ENCODE measurements at places on chromosomes 6 and 20.

- DNase-seq = no peak
These were observed 18.2 kb downstream of the VTA1 start for GRCh38 chr6:142165227-142165626.

DNA sequence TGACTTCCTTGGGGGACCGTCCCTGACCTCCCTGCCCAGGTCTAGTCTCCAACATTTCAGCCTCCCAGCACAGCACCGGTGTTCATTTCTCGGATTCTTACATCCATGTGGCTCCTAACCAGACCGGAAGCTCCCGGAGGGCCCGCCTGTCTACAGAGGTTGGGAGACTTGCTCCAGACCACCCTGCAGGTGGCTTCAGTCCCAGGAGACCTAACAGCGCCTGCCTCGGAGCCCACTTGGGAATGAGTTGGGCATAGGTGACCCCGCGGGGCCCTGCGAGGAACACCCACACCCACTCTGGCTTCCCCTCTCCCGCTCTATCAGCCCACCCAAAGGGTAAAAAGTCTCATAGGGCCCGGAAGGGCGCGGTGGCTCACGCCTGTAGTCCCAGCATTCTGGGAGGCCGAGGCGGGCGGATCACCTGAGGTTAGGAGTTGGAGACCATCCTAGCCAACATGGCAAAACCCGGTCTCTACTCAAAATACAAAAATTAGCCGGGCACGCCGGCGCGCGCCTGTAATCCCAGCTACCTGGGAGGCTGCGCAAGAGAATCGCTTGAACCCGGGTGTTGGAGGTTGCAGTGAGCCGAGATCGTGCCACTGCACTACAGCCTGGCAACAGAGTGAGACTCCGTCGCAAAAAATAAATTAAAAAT, 5.4 kb downstream of the DPPA5 start:
- no peak for DNase-seq

DNA sequence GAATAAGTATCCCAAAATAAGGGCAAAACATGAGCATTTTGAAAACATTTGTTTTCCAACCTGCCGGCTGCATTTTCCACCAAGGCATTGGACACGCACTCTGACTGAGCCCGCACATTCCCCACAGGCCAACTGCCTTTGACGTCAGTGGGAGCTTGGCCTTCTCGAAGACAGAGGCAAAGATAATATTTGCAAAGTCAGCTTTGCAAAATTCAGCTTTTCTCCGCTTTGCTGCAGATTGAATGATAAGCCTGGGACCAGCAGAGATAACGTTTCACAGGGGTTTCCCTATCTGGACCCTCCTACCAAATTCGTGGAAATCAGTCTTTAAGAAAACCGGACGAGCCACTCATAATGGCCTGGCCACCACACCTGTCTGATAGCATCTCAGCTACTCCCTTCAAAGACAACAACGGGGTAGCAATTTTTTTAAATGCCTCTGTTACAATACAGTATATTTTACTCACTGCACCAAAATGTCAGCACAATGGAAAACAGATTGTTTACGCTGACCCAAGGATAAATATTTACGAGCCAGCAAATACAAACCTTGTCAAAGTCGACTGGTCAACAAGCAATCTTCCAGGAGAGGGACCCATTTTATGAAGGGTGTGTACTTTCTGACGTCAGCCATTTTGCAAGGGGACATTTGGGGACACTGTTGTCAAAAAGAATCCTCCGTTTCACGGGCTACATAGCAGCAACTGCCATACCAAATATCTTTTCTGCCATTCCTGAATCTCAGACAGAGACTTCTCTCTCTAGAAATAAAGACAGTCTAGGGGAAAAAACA, 100.5 kb downstream of the TFAP2A start:
- no peak for DNase-seq

DNA sequence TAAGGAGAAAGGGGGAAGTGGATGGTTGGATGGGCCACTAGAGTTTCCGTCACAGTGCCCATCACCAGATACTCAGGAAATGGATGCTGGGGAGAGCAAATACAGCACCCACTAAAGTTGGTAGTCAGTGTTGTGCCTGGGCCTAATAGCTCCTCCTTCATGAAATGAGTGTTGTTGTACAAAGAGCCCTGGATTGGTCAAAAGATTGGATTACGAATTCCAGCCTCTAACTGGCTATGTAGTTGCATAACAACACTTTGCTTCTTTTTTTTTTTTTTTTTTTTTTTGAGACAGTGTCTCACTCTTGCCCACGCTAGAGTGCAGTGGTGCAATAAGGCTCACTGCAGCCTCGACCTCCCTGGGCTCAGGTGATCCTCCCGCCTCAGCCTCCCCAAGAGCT, 27.4 kb downstream of the KCNG1 start:
- DNase-seq = no peak

- DNase-seq = no peak
These were observed 13.7 kb downstream of the RIPK1 start for GRCh38 chr6:3081960-3082359.

GRCh38 chr20:46268662-46269061, 39.6 kb downstream of the CDH22 start:
- no peak for DNase-seq

- DNase-seq = no peak
These were observed 25.9 kb downstream of the ADGRF4 start for GRCh38 chr6:47724300-47724699.
